ENCODE measurements at places on chromosomes 7 and 10.

- DNase-seq, result no peak
Observed at GRCh38 chr7:30281791-30282190, 2.6 kb upstream of the ZNRF2 start.

DNA sequence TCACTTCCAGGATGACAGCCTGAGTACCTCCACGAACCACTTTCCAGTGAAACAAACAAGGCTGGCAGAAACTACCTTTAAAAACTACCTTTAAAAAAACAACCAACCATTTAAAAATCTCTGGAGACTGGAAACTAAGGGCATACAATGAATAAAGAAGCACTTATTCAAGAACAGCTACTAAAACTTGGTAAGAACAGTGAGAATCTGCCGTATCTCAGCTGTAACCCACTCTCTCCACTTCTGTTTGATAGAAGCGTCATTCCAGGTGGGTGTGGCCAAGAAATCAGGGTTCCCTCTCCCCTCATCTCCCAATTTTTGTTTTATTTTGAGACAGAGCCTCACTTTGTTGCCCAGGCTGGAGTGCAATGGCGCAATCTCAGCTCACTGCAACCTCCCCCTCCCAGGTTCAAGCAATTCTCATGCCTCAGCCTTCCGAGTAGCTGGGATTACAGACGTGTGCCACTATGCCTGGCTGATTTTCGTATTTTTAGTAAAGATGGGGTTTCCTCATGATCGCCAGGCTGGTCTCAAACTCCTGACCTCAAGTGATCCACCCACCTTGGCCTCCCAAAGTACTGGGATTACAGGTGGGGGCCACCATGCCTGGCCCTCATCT lies 158.8 kb upstream of the CHST15 start:
- no peak for DNase-seq

- peak; percentile 48 for DNase-seq
Observed at GRCh38 chr10:123150986-123151736, 3.0 kb upstream of the BUB3 start.

DNA sequence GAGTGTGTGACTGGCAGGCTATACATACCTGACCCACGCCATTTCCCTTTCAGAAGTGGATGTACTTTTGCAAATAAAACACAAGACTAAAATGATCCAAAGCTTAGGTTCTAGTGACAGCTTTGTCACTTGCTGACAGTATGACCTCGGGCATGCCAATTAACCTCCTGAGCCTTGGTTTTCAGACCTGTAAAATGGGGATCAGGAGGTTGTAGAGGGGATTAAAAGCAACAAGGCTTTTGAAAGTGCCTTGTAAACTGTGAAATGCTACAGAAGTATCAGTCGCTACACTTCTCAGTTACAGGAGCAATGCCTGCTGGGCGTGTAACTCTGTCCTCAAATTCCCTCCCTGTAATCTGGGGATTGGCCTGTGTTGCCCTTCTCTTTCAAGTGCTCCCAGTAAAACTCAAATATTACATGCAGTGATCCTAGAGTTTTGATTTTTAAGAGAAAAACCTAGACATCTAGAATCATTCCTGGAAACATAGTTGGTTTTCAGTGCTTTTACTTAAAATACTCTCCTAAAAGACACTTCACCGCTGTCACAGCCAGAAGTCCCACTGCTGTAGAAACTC lies 8.8 kb upstream of the GRB10 start:
- no peak for DNase-seq

DNA sequence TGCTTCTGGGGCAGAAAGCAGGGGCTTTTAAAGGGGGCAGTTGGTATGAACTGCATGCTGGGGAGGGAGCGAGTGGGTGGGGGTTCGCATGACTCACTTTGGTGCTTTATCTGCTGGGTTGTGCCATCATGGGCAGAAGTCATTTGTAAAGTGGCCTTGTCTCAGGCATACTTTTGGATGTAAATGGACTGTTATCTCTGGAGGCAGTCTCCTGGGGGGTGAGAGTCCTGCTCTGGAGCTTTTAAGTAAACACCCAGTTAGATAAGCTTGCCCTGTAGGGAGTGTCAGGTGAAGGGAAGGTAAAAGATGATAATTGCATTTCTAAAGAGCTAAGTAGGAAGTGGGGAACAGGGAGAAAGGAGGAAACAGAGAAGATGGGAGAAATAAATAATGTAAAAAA lies 1.6 kb upstream of the GSTO1 start:
- DNase-seq, result no peak

DNA sequence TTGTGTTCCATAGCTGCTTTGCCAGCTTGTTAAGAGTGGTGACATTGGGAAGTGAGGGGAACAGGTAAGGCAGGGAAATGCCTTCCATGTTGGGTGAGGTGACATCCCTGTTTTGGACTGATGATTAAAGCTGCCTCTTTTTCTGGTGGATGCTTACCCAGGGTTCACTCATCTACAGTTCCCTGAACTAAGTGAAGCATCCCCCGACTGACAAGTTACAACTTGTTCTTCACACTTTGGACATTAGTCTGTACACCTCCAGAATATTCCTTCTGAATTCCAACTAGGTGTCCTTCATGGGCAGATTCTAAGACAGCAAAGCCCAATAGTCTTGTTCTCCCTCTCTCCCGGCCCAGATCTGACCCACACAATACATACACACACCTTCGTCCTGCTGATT lies 63.4 kb downstream of the HDAC9 start:
- no peak for DNase-seq

DNA sequence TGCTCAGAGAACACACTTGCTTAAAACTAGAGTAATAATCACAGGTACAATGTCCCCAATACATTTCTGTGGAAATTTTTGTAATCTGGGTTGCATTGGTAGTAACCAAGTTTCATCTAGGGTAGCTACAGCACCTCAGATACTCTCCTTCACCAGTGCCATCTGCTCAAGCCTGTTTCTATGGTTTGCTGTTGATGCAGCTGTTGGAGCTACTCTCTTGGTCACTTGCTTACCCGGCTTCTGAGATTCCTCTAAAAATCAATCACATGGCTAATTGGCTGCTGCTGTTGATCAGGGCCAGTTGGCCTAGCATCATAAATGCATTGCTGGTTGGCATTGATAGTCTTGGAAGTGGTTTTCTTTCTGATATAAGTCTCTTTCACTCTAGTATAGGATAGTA lies 220.8 kb downstream of the BICC1 start:
- no peak for DNase-seq

DNA sequence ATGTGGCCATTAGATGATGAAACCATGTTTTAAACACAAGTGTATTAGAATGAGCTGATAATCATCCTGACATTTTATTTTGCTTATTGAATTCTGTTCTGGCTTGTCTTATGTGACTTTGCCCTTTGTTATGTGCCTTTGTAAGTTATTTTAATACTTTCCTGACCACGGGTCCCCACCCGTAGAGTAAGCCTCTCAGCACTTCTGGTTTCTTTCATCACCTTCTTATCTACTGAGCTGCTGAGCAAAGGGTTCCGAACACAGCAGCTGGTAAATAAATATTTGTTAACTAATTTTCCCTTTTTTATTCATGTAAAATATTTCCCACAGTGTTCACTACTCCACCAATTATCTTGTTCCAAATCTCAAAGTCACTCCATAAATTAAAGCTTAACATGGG lies 1115.3 kb downstream of the SORCS3 start:
- DNase-seq, result no peak

GRCh38 chr10:112361951-112362751 lies 11.8 kb upstream of the ACSL5 start:
- no peak for DNase-seq

- no peak for DNase-seq
Observed at GRCh38 chr7:90919816-90920215, 323.7 kb downstream of the CDK14 start.

DNA sequence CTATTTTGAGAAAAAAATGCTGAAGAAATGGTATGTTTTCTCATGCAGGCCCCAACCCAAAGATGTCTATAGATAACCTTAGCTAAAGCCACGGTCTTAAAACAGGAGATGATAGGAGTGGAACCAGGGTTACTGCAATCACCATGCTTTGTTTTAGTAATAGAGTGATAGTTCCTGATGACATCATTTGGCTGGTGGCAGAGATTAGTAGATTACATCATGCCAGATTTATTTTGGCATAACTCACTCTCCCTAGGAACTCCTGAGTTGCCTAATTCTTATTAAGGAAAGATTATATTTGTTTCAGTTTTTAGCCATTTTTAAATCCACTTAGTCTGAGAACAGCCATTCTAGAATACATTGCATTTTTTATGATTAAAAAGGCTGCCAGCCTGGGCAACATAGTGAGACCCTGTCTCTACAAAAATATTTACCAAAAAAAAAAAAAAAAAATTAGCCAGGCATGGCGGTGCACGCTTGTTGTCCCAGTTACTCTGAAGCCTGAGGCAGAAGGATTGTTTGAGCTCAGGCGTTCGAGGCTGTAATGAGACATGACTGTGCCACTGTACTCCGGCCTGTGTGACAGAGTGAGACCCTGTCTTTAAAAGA lies 17.8 kb downstream of the ENO4 start:
- DNase-seq, result no peak

- no peak for DNase-seq
Observed at GRCh38 chr7:90229682-90230081, 15.3 kb upstream of the CFAP69 start.

DNA sequence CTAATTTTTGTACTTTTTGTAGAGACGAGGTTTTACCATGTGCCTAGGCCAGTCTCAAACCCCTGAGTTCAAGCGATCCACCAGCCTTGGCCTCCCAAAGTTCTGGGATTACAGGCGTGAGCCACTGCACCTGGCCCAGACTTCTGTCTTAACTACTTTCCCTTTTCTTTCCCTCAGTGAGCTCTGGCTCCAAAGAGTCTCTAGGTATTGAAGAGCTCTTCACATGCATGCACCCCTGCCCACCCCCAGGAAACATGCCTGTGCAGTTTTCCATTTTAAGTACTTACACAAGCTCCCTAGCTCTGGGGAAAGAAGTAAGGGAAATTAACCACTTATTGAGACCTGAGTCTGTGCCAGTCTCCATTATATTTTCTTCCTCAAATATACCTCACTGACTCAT lies 2.0 kb downstream of the MYOZ1 start:
- no peak for DNase-seq

DNA sequence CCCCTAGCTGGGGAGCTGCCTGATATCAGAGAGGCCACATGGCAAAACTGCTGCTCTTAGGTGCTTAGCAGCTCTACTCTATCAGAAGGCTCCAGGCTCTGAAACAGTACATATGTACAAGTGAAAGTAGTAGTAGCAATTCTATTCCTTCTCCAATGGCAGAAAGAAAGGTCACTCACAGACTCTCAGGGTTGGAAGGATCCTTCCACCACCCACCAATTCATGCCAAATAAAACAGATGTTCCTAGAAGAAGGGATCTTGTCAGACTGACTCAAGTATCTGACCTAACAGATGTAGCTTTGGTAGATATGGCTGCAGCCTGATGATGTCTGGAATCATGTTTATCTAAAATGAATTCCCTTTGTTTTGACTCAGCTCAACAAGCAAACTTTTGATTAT lies 8.0 kb upstream of the ALDH18A1 start:
- DNase-seq, result no peak

- no peak for DNase-seq
Observed at GRCh38 chr7:18958627-18959026, 158.8 kb downstream of the TWIST1 start.

- peak; percentile 97 for DNase-seq
Observed at GRCh38 chr10:114874827-114875411, 53.3 kb downstream of the FHIP2A start.

DNA sequence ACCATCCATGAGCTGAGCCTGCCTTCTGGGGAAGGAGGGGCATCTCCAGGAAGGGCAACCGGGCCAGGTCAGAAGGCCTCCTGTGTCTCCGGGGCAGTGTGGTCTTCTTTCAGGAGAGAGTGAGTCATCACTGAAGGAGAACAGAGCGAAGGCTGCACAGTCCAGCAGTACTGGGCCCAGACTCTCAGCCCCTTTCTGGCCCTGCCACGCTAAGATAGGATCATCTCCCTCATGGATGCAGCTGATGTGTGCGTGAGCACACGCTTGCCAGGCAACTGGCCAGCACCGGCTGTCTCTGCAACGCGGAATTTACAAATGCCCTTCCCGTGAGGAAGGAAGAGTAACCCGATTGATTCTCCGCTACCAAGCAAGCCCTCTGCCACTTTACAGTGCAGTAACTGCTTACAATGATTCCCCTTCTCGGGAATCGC lies 328.2 kb downstream of the TNS3 start:
- DNase-seq, result peak; percentile 49

DNA sequence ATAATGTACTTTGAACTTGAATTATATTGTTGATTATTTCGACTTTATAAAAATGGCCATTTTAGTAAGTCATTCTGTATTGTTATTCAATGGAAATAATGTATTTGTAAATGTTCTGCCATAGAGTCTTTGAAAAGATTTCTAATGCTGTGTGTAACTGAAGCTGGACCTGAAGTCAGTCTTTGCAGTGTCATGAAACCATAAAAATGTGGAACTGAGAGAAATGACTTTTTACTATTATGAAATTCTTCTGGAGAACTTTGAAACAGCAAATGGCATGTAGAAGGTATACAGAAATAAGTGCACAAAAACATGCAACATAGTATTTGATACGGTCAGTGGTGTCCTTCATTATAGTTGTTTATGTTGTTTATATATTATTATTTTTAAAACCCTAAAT lies 59.7 kb upstream of the ADRA2A start:
- no peak for DNase-seq

- DNase-seq, result no peak
Observed at GRCh38 chr7:32299133-32299702, 191.0 kb downstream of the LSM5 start.

DNA sequence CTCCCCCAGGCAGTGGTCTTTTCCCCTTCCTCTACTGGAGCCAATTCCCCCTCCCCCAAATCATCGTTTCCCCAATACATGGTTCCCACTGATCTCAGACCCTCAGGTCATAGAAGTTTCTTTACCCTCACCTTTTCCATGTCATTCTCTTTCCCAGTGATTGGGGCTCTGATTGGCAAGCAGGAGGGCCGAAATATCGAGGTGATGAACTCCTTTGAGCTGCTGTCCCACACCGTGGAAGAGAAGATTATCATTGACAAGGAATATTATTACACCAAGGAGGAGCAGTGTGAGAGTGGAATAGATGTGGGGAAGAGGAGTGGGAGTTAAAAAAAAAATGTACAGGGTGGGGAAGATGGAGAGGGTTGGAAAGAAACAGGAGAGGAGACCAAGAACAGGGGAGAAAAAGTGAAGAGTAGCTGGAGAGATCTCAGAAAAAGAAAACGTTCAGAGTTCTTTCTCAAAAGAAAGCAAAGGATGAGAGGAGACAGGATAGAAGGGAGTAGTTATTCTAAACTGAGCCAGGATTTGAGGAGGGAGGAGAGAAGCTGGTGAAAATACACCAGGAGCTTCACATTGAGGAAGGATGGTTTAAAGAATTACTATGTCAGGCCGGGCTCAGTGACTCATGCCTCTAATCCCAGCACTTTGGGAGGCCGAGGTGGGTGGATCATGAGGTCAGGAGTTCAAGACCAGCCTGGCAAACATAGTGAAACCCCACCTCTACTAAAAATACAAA lies 858 bp downstream of the COPS6 start:
- DNase-seq, result no peak

DNA sequence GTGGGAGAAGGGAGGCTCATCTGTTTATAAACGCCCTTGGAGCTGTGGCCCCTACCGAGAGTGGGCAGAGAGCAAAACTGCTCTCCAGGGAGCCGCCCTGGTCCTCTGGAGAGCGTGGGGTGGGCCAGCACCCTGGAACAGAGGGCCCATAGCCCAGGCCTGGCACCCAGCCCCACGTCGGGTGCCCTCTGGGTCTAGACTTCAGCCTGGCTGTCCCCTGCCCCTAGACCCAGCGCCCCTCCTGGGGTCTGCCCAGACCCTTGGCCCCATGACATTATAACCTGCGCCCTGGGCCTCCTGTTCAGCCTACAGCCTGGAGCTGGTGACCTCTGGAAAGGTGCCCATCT lies 24.7 kb downstream of the GET4 start:
- DNase-seq, result no peak

- DNase-seq, result no peak
Observed at GRCh38 chr10:101941871-101942270, 98.3 kb upstream of the KCNIP2 start.

All from Kasumi-1 (cell line).